GM12891 (cell line): ENCODE measurements at places on chromosomes 7 and 10.
A peak's percentile ranks its signal among the peaks of the same experiment; 100 is the strongest.

- no peak for DNase-seq
These were observed 1.3 kb upstream of the ARID5B start for GRCh38 chr10:61899997-61900828.

DNA sequence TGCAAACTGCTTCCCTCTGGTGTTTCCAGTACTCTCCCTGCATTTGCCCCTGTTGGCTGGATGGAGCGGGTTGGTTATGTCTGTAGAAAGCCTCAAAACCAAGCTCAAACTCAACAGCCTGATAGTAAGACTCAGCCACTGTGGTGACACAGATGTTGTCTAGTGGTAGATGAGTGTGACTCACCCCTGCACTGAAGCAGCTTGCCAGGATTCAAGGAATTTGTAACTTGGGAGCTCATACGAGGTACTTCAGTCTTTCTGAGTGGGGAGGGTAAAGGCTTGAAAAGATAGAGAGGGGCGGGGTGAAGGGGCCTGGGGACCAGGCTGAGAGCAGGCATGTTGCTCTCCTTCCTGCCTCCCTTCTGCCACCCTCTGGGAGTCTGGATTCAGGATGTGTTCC lies 22.9 kb upstream of the AQP1 start:
- no peak for DNase-seq

DNA sequence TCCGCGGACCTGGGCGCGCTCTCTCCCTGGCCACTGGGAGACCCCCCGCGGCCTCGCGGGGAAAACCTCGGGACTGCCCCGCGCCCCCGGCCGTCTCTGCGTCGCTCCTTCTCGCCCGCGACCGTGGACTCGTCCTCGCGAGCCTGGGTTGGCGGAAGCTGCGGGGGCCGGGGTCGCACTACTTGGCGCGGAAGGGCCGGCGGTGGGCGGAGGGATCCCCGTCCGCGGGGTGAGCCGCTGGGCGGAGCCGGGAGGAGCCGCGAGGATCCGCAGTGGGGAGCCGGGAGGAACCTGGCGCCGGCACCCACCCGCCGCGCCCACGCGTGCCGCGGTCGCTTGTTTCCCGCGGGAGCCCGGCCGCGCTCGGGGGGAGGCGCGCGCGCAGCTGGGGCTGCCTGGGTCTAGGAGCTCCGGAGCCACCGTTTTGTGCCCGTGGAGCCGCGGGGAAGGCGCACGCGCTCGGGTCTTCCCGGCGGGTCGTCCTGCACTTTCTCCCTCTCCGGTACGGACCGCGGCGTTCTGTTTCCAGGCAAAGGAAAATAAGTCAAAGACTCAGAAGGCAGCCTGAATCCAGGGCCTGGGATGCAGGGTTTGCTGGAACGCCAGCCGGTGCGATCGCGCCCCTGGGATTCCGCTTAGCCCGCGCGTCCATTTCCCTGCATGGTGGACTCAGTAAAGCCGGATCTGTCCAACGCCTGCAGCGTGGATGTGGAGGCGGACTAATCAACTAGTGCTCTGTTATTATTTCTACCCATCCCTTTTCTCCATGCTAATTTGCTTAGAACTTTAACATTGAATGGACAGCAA lies 28.7 kb upstream of the KMT2C start:
- DNase-seq: peak; percentile 82

DNA sequence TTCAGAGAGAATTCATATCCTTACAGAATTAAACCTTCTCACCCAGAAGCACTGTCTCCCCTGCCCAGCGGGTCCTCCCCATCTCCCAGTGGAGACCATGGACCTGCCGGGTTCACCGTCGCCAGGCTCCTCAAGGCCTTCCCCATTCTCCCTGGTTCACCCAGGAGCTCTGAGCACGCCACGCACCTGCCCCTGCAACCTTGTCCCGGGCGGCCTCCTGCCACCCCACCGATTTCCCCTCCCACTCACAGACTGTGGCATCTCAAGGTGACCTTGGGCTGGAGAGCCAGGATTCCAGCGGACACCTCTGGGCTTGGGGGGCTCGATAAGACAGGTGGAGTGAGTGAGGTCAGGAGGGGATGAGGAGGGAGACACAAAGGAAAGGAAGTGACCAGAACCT lies 135.3 kb downstream of the PTPRN2 start:
- no peak for DNase-seq

DNA sequence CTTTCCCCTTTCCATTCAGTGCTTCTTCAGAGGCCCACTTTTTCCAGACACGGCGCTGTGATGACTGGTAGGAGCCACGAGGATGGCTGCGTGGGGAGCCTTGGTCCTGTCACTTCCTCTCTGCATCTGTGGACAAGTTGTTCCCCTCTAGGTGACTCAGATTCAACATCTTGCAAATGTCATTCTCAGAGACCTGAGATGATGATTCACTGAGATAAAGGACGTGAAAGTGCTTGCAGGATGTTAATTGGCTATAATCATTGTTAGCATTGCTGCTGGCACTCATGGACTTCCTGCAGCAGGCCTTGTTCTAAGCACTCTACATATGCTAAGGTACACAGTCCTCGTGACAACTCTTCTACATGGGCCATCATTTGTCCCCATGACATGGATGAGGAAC lies 489.8 kb upstream of the ZMIZ1 start:
- DNase-seq: peak; percentile 13

DNA sequence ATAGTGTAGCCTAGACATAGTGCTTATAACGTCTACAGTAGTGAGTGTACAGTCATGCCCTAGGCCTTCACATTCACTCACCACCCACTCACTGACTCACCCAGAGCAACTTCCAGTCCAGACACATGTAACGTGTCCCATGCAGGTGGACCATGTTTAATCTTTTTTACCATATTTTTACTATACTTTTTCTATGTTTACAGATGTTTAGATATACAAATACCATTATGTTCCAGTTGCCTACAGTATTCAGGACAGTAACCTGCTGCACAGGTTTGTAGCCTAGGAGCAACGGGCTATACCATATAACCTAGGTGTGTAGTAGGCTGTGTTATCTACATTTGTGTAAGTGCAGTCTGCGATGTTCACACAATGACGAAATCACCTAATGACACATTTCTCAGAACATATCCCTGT lies 11.0 kb downstream of the MPP7 start:
- no peak for DNase-seq

- DNase-seq: no peak
These were observed 85.6 kb downstream of the NEUROD6 start for GRCh38 chr7:31254926-31255325.

DNA sequence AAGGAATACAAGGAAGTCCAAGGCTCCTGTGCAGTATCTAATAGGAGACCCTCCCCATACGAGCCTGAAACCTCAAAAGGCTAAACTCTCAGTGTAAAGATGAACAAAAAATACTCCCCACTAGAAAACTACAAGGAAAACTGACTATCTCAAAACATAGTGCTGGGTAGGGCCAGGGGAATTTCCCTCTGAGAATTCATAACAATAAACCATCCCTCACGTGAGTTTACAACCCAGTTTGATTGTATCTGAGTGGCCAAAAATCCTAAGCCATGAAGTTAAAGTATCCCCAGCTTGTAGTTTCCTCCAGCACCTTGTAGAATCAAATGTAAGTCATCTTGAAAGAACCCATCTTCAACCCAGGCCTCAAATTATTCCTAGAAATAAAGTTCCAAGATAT lies 293.4 kb downstream of the CELF2 start:
- DNase-seq: no peak

DNA sequence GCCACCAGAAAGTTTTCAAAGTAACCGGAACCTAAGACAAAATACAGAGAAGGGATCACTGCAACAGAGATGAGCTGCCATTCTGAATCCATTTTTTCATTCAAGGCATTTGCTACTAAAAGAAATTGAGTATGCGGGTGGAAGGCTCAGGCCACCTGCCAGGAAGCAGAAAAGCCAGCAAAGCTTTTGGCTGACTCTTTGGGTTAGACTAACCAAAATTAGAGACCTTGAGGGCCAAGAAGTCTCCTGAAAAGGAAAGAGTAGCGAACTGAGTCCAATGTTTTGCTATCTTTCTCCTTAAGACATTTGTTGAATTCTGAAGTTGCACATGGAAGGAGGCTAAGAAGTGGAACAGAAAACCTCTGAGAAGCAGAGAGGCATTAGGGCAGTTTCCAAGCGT lies 79.0 kb downstream of the FAS start:
- no peak for DNase-seq

GRCh38 chr10:36003688-36004087 lies 361.6 kb upstream of the FZD8 start:
- DNase-seq: no peak

GRCh38 chr10:18719811-18720210 lies 60.6 kb downstream of the ARL5B start:
- DNase-seq: no peak

- no peak for DNase-seq
These were observed 27.6 kb downstream of the MKRN1 start for GRCh38 chr7:140451716-140452115.

DNA sequence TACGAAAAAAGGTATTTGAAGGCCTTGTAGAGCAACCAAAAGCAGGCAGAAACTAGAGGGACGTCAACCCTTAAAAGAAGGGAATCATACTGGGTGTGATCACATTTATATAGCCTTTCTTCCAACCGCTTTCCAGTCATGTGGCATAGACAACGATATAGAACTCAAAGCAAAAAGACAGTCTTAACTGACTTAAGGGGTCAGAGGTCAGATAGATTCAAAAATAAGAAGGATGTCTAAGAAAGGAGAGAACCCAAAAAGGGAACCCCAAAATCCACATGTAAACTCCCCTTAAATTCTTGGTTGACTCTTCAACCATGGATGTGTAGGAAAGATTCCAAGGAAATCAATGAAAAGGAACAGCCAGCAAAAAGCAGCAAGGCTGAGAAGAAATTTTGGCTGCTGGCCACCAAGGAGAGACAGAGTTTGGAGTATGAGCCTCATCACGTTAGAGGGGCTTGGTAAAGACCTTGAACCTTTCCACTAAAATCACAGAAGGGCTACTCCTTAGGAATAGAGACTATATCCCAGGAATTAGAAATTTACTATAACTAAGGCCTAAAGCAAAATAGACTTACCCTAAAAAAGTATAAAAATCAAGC lies 8.6 kb downstream of the BCAP29 start:
- no peak for DNase-seq

- DNase-seq: no peak
These were observed 1511.9 kb downstream of the REEP3 start for GRCh38 chr10:65032867-65033769.

GRCh38 chr7:12127455-12127854 lies 83.6 kb upstream of the TMEM106B start:
- no peak for DNase-seq

GRCh38 chr7:152505606-152506005 lies 69.8 kb upstream of the KMT2C start:
- no peak for DNase-seq

DNA sequence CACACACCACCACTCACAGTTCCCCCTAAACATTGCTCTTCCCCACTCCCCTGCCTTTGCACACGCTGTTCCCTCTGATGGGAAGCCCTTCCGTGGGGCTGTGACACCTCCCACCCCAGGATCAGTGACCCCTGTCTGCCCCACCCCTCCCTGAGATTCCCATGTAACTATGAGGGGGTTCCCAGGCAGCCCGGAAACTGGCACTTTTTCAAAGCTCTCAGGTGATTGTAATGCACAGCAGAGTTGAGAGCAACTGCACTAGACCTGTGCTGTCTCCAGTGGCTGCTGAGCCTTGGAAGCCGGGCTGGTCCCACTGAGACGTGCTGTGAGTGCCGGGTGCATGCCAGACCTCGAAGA lies 29.8 kb downstream of the GPRIN2 start:
- DNase-seq: no peak
